Suprapubic skin (tissue), 4 donors: ENCODE measurements at places on chromosomes 4 and X. TPM values are rescaled to one million over a fixed set of nuclear protein-coding genes. Genes with fewer than 3 reads are reported as not detected.

Gene CTAG1A
- total RNA-seq: not detected

- DNase-seq: no peak
- peak overlapping the region; percentile 72 for H3K27ac ChIP-seq
- H3K4me1 ChIP-seq: peaks cover 33% of the 10 kb centered on the region
- H3K4me3 ChIP-seq: no peak overlapping the region
- no peaks in the 10 kb centered on the region for H3K27me3 ChIP-seq
These were observed 28.5 kb upstream of the TMSB4X start for GRCh38 chrX:12946406-12946805.

GRCh38 chr4:182142176-182143085 lies 100.8 kb upstream of the TENM3 start:
- H3K27ac ChIP-seq: no peak overlapping the region
- DNase-seq: no peak
- peaks cover 26% of the 10 kb centered on the region for H3K4me1 ChIP-seq
- peak overlapping the region; percentile 60 for H3K4me3 ChIP-seq
- no peaks in the 10 kb centered on the region for H3K36me3 ChIP-seq

GRCh38 chr4:110508827-110509710 lies 33.1 kb downstream of the ENPEP start:
- H3K4me1 ChIP-seq: peaks cover 2% of the 10 kb centered on the region
- no peak overlapping the region for H3K4me3 ChIP-seq
- DNase-seq: no peak
- no peaks in the 10 kb centered on the region for H3K36me3 ChIP-seq
